ENCODE measurements at places on chromosomes 6 and 20. TPM values are rescaled to one million over a fixed set of nuclear protein-coding genes. Genes with fewer than 3 reads are reported as not detected.

The C20orf141 gene
- not detected for total RNA-seq

The F13A1 gene
- not detected for total RNA-seq

The FOXC1 gene
- 7.6 TPM for total RNA-seq

The SLCO4A1 gene
- 1.3 TPM for total RNA-seq

The MYT1 gene
- total RNA-seq = under 0.01 TPM

The MYL9 gene
- 15.1 TPM for total RNA-seq

The TOP1 gene
- 18.9 TPM for total RNA-seq

The PAK5 gene
- under 0.01 TPM for total RNA-seq

The BAK1 gene
- 11.7 TPM for total RNA-seq

The FGD2 gene
- total RNA-seq = not detected

The SNPH gene
- 12.8 TPM for total RNA-seq

The METTL24 gene
- total RNA-seq = 0.44 TPM

The MYLK2 gene
- not detected for total RNA-seq

The PRSS35 gene
- 4.3 TPM for total RNA-seq

The SRC gene
- total RNA-seq = 33.6 TPM

The MROH8 gene
- total RNA-seq = 3.6 TPM

The MRS2 gene
- 19.9 TPM for total RNA-seq

The SHLD1 gene
- 0.50 TPM for total RNA-seq

The C6orf89 gene
- total RNA-seq = 52.3 TPM

The SLC24A3 gene
- not detected for total RNA-seq

The MAFB gene
- total RNA-seq = 3.3 TPM

The TTI1 gene
- total RNA-seq = 21.5 TPM

The RTEL1 gene
- 12.2 TPM for total RNA-seq

The KCNQ5 gene
- total RNA-seq = 0.87 TPM

The CFAP206 gene
- 0.50 TPM for total RNA-seq

The BPIFB2 gene
- total RNA-seq = not detected

The VWA7 gene
- total RNA-seq = 0.50 TPM

The IGF2R gene
- 170 TPM for total RNA-seq

The PDSS2 gene
- 12.2 TPM for total RNA-seq

The TMEM244 gene
- total RNA-seq = not detected

The ENPP3 gene
- 0.15 TPM for total RNA-seq

The ARMC12 gene
- total RNA-seq = 1.2 TPM

The PSMB9 gene
- total RNA-seq = 42.3 TPM

The OGFR gene
- 31.4 TPM for total RNA-seq

The TXLNB gene
- total RNA-seq = 4.1 TPM

The NKX2-2 gene
- not detected for total RNA-seq

The BMP6 gene
- total RNA-seq = 1.3 TPM

The SYS1 gene
- 28.9 TPM for total RNA-seq

The PRICKLE4 gene
- total RNA-seq = not detected

The OTOR gene
- total RNA-seq = not detected

The DEFB124 gene
- not detected for total RNA-seq

The ELOVL4 gene
- total RNA-seq = 8.7 TPM

The DCDC2 gene
- total RNA-seq = not detected

The PNLDC1 gene
- not detected for total RNA-seq

The SYCP2 gene
- total RNA-seq = 0.50 TPM

The AHCY gene
- total RNA-seq = 70.3 TPM

The HTR1E gene
- not detected for total RNA-seq

Data from smooth muscle cell of trachea (primary cell).